ENCODE measurements at places on chromosomes 2 and 18.
A peak's percentile ranks its signal among the peaks of the same experiment; 100 is the strongest.

DNA sequence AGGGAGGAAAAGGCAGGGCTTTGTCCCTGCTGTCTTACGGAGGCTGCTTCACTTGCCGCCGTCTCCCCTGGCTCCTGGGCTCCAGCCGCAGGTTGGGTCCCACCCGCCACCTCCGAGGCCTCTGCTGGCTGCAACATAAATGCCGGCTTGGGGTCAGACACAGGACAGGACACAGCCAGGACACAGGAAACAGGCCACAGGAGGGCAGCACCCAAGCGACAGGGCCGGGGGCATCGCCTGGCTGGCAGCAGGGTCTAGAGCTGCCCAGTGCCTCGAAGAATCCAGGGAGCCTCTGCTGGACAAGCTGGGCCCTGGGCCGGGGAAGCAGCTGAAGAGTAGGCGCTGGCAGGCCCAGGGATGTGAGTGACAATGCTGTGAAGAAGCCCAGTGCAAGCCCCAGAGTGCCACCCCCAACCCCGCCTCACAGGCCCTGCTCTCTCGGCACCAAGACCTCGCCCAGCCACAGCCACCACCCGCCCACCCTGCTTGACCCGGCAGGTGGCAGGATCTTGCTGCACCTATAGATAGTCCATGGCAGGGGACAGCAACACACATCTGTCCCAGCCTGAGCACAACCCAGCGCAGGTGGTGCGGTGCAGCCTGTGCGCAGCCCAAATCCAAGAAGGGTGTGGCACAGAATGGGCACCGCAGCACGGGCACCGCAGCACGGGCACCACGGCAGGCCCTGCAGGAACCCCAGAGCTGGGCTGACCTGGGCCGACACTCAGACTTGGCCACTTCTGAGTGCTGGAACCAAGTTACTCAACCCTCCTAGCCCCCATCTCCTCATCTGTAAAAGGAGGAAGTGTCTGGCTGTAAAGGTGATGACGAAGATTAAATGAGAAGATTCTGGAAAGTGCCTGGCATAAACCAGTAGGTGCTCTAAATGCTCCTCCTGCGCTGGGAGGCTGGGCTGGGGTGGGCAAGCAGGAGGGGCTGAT, 55.6 kb downstream of the BIN1 start:
- no peaks in the 10 kb centered on the region for H3K4me1 ChIP-seq
- no peak for DNase-seq
- H3K27me3 ChIP-seq: no peaks in the 10 kb centered on the region
- H3K27ac ChIP-seq: no peak overlapping the region

GRCh38 chr18:31581498-31582197, 10.0 kb upstream of the TTR start:
- no peak overlapping the region for H3K27ac ChIP-seq
- H3K27me3 ChIP-seq: no peaks in the 10 kb centered on the region
- H3K4me1 ChIP-seq: no peaks in the 10 kb centered on the region
- no peak for DNase-seq
- no peak overlapping the region for H3K4me3 ChIP-seq
- H3K36me3 ChIP-seq: no peaks in the 10 kb centered on the region

DNA sequence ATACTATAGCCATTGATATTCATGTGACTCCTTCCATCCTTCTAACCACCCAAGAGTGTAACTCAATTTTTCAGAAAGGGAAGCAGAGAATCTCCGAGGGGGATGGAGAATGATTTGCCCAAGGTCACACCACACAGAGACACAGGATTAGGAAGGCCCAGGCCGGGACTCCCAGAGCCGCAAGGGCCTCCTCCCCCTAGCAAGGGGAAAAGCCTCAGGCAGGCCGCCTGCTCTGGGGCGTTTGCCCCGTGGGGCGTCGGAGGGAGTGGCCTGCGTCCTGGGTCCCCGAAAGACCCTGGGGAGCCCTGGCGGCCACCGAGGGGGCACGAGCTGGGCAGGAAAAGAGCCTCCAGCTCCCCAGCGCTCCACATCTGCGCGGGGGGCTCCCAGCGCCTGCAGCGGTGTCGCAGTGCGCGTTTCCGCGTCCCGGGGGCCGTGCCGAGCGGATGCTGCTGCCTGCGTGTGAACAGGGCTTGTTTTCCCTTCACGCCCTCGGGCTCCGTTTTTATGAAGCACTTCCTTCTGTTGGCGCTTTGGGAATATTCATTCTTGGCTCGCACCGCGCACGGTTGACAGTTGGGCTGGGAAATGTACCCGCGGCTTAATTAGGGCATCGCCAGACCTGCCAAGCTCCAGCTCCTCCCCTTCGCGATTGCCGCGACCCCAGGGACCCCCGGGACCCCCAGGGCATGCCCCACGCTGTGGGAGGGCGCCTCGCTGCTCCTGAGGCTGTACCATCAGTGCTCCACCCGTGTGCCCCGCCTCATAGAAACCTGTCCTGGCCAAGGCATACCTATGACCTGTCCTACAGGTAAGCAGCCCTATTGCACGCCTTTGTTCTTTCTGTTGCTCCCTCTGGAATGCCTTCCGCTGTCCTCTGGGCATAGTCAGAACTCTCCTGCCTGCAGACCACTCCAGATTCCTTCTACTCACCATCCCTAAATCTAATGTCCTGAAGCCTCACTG, 158.9 kb upstream of the GLI2 start:
- no peaks in the 10 kb centered on the region for H3K27me3 ChIP-seq
- peaks cover 6% of the 10 kb centered on the region for H3K4me1 ChIP-seq
- peak overlapping the region; percentile 45 for H3K4me3 ChIP-seq
- no peak overlapping the region for H3K27ac ChIP-seq
- DNase-seq: no peak

DNA sequence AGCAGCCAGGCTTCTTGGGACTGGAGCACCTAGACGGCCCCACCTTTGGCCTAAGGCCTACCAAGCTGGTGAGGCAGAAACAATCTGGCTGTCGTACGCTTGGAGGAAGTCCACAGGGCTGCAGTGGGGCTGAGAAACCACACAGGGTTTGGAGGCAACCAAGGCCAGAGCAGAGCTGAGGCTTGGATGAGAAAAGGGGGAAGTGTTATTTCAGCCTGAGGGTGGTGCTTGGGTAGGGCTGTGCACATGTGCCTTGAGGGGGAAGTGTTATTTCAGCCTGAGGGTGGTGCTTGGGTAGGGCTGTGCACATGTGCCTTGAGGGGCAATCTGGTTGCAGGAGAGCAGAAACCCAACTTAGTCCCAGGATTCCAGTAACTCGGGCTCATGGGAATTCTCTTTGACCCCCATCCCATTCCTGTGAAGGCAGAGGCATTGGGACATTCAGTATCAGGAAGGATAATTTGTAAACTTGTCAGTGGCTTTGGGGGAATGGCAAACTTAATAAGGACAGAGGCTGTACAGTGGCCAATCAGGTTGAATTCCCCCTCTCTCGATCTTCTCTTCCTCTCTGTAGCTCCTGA, 971 bp upstream of the FBXO41 start:
- H3K4me3 ChIP-seq: no peak overlapping the region
- DNase-seq: peak; percentile 58
- H3K27ac ChIP-seq: no peak overlapping the region

DNA sequence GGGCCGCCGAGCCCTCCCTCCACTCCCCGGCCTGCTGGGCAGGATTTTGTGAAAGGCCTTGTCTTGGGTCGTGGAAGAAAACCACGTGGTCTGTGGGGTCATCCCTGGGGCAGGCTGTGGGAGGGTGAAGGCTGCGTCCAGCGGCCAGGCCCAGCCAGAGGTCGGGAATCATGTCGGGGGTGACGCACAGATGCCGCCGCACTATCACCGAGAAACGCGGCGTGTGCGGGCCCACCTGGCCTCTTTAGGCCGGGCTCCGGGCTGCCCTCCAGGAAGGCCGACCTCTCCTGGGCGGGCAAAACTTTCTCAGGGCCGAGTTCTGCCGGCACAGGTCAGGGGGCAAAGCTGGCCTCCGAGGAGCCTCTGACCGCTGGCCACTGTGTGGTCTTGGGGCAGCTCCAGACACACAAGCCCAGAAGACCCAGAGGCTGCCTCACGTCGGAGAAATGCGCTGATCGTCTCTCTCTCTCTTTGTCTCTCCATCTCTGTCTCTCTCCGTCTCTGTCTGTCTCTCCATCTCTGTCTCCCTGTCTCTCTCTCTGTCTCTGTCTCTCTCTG, 28.4 kb downstream of the NFATC1 start:
- peaks cover 48% of the 10 kb centered on the region for H3K36me3 ChIP-seq
- no peak for DNase-seq
- no peaks in the 10 kb centered on the region for H3K27me3 ChIP-seq
- no peak overlapping the region for H3K4me3 ChIP-seq

GRCh38 chr18:67540559-67540958, 24.0 kb upstream of the DSEL start:
- no peaks in the 10 kb centered on the region for H3K36me3 ChIP-seq
- H3K27me3 ChIP-seq: no peaks in the 10 kb centered on the region
- no peak overlapping the region for H3K27ac ChIP-seq
- no peak overlapping the region for H3K4me3 ChIP-seq

- no peak for DNase-seq
- no peaks in the 10 kb centered on the region for H3K4me1 ChIP-seq
- no peak overlapping the region for H3K27ac ChIP-seq
- H3K36me3 ChIP-seq: no peaks in the 10 kb centered on the region
- no peaks in the 10 kb centered on the region for H3K27me3 ChIP-seq
- H3K4me3 ChIP-seq: no peak overlapping the region
Observed at GRCh38 chr18:47686806-47687205, 243.7 kb downstream of the SMAD2 start.

All from ascending aorta (tissue), 2 donors.